ENCODE measurements at places on chromosomes 2 and 18. TPM values are rescaled to one million over a fixed set of nuclear protein-coding genes. Genes with fewer than 3 reads are reported as not detected.

NPHP1 gene
- 0.64 TPM for total RNA-seq

DNA sequence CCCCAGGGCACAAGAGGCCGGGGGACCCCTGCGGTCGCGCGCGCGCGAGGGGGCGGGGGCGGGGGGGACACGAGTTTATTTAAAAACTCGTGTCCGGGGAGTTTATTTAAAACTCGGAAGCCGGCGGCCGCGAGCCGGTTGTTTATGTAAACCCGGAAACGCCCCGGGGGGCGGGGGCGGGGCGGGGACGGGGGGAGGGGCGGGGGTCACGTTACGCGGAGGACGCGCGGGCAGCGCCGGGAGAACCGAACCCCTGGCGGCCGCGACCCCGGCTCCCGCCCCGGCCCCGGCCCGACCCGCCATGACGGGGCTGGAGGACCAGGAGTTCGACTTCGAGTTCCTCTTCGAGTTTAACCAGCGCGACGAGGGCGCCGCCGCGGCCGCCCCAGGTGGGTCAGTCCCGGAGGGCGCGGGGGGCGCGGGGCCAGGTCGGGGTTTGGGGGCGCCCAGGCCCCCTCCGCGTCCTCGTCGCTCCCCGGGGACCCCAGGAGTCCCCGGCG lies 4.4 kb downstream of the NFATC1 start:
- H3K4me1 ChIP-seq: peaks cover 68% of the 10 kb centered on the region
- no peaks in the 10 kb centered on the region for H3K36me3 ChIP-seq

METTL4 gene
- 29.3 TPM for total RNA-seq

DNA sequence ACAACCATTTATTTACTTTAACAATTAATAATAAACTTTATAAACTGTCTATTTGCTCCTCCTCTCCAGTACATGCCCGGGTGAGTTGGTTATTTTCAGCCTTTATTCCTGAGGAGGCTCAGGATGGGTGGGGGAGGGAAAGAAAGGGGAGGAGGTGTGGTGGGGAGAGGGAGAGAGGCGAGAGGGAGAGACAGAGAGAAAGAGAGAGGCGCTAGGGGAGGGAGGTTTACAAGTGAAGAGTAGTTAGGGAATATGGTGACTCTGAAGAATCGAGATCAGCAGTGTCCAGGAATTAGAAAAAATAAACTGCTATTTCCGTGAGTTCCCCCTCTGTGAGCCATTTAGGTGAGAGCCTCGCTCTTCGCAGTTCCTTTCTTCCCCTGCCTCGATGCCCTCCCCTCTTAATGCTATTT lies 138.9 kb downstream of the MEIS1 start:
- no peaks in the 10 kb centered on the region for H3K4me1 ChIP-seq
- H3K4me3 ChIP-seq: no peak overlapping the region
- no peak overlapping the region for H3K27ac ChIP-seq
- H3K36me3 ChIP-seq: no peaks in the 10 kb centered on the region
- DNase-seq: no peak

MOGAT1 gene
- total RNA-seq: not detected

EGR4 gene
- total RNA-seq: not detected

- H3K27me3 ChIP-seq: no peaks in the 10 kb centered on the region
- no peak overlapping the region for H3K27ac ChIP-seq
- no peaks in the 10 kb centered on the region for H3K36me3 ChIP-seq
- no peak overlapping the region for H3K4me3 ChIP-seq
- peaks cover 7% of the 10 kb centered on the region for H3K4me1 ChIP-seq
Observed at GRCh38 chr2:10158681-10159080, 36.1 kb downstream of the RRM2 start.

GRCh38 chr18:37270038-37270665 lies 295.4 kb downstream of the CELF4 start:
- H3K4me1 ChIP-seq: no peaks in the 10 kb centered on the region
- H3K27me3 ChIP-seq: no peaks in the 10 kb centered on the region

MALT1 gene
- 90.4 TPM for total RNA-seq

- no peak overlapping the region for H3K4me3 ChIP-seq
- no peaks in the 10 kb centered on the region for H3K27me3 ChIP-seq
- H3K27ac ChIP-seq: no peak overlapping the region
Observed at GRCh38 chr2:107197594-107198294, 311.8 kb upstream of the ST6GAL2 start.

DNA sequence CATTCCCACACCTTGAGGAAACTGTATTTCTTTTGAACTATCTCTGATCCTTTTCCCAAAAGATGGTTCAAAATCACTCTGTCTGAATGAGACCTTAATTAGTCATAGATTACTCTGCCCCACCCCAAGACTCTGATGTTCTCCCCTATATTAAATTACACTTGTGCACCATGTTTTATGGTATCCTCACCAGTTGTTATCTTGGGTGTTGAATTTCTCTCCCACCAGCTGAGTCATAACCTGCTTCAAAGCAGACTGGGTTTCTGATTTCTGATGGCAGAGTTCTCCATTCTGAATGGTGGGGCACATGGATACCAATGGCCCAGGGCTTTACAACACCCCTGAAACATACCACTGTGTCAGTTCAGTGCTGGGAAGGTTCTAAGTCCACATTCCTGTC lies 15.0 kb downstream of the CDH20 start:
- DNase-seq: no peak
- no peak overlapping the region for H3K27ac ChIP-seq
- H3K4me1 ChIP-seq: no peaks in the 10 kb centered on the region

ZC3H8 gene
- 18.9 TPM for total RNA-seq

DNA sequence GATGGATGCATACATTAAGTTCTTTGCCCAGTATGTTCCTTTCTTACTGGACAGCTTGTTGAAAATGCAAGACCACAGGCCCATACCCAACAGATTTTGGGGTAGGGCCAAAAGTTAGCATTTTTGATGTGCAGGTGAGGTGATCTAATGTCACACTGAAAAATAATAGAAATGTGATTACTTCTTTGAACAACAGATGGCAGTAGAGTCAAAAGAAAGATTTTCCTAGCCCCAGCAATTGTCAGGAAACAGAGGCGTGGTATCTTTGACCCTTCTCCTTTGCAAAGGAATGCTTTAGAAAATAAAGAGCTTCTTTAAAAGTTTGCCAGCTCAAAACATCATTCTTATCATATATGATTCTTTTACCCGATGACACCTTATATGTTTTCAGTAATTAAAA lies 343.6 kb upstream of the SYT4 start:
- no peak overlapping the region for H3K4me3 ChIP-seq
- no peaks in the 10 kb centered on the region for H3K36me3 ChIP-seq
- H3K27ac ChIP-seq: no peak overlapping the region
- DNase-seq: no peak

BCS1L gene
- total RNA-seq: 53.0 TPM

TMBIM1 gene
- total RNA-seq: 140 TPM

GAL3ST2 gene
- 0.39 TPM for total RNA-seq

GRCh38 chr2:62526531-62527381 lies 20.8 kb upstream of the TMEM17 start:
- no peaks in the 10 kb centered on the region for H3K4me1 ChIP-seq
- DNase-seq: no peak
- H3K27me3 ChIP-seq: no peaks in the 10 kb centered on the region
- no peaks in the 10 kb centered on the region for H3K36me3 ChIP-seq
- no peak overlapping the region for H3K4me3 ChIP-seq
- no peak overlapping the region for H3K27ac ChIP-seq

GRCh38 chr2:127574656-127575055 lies 39.2 kb downstream of the MYO7B start:
- H3K27me3 ChIP-seq: no peaks in the 10 kb centered on the region
- DNase-seq: no peak
- H3K4me1 ChIP-seq: no peaks in the 10 kb centered on the region

DNA sequence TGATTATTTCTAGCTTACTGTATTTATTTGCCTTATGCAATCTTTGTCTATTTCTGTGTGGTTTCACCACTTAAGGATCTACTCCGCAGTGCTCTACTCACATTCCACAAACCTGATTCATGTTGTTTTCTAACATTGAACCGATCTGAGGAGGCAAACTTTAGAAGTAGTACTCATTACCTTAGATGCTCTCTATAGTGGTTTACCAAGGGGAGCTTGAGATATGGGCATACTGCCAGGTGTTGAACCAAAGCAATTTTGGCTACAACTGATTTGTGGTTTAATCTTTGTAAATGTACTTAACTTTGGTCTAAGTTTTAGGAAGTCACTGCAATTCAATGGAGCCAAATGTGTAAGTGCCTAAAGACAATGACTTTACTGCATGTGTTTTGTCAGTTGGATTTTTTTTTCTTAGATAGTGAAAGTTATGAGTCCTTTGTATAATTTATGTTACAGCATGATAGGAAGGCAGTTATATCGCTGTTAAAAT lies 50.1 kb downstream of the MAP2 start:
- no peaks in the 10 kb centered on the region for H3K4me1 ChIP-seq
- H3K4me3 ChIP-seq: no peak overlapping the region
- DNase-seq: no peak
- no peaks in the 10 kb centered on the region for H3K36me3 ChIP-seq
- no peaks in the 10 kb centered on the region for H3K27me3 ChIP-seq
- no peak overlapping the region for H3K27ac ChIP-seq

- H3K4me1 ChIP-seq: peaks cover 33% of the 10 kb centered on the region
- no peaks in the 10 kb centered on the region for H3K36me3 ChIP-seq
- no peaks in the 10 kb centered on the region for H3K27me3 ChIP-seq
Observed at GRCh38 chr2:88053296-88053695, 2.3 kb downstream of the KRCC1 start.

DNA sequence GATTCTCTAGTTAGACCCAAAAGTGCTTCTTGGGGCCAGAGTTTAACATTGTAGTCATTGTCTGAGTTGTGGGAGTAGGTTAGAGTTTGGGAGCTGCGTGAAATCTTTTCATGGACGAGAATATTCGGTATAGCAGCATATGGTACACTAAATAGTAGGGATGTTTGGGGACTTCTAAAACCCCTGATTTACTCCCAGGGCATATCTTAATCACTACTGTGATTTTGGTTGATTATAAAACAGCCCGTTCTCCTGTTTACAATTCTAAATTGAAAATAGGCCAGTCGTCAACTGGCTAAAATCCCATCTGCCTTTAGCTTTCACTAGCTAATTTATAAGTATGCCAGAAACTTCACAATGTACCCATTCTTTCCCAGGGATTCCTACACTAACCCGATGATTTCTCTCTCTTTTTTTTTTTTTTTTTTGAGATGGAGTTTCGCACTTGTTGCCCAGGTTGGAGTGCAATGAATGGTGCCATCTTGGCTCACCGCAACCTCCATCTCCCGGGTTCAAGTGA lies 44.3 kb downstream of the MOB4 start:
- H3K27me3 ChIP-seq: no peaks in the 10 kb centered on the region
- no peak overlapping the region for H3K27ac ChIP-seq
- no peaks in the 10 kb centered on the region for H3K36me3 ChIP-seq
- no peaks in the 10 kb centered on the region for H3K4me1 ChIP-seq

- DNase-seq: no peak
- H3K4me3 ChIP-seq: no peak overlapping the region
- H3K4me1 ChIP-seq: no peaks in the 10 kb centered on the region
- no peaks in the 10 kb centered on the region for H3K36me3 ChIP-seq
Observed at GRCh38 chr2:173239644-173240043, 115.0 kb upstream of the CDCA7 start.

GRCh38 chr2:196891136-196891535 lies 35.4 kb downstream of the PGAP1 start:
- H3K27ac ChIP-seq: no peak overlapping the region
- H3K36me3 ChIP-seq: no peaks in the 10 kb centered on the region
- no peak for DNase-seq
- H3K27me3 ChIP-seq: no peaks in the 10 kb centered on the region
- no peak overlapping the region for H3K4me3 ChIP-seq

- DNase-seq: no peak
- H3K27me3 ChIP-seq: no peaks in the 10 kb centered on the region
- H3K36me3 ChIP-seq: no peaks in the 10 kb centered on the region
Observed at GRCh38 chr18:70299393-70299792, 10.5 kb downstream of the SOCS6 start.

TRABD2A gene
- total RNA-seq: 83.3 TPM

NCKAP5 gene
- not detected for total RNA-seq

TXNDC2 gene
- total RNA-seq: not detected

RSAD2 gene
- total RNA-seq: 3.8 TPM

DNA sequence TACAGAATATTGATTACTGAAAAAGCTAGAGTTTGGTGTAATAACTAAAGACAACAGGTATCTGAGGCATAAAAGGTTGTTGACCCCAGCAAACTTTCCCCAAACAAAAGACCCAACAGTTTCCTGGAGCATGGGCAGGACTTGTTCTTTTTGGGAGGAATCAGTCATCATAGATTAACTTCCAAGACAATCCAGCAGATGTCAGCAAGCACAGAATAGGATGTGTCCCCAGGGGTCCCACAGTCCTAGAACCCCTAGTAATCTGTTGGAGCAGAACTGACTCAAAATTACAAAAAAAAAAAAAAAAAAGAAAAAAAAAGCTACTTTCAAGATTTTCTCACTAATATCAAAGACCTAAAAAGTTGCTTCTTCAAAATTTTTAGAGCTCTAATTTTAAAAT lies 564.7 kb upstream of the SLC39A10 start:
- H3K4me3 ChIP-seq: no peak overlapping the region
- H3K36me3 ChIP-seq: no peaks in the 10 kb centered on the region
- H3K27me3 ChIP-seq: no peaks in the 10 kb centered on the region

SAG gene
- not detected for total RNA-seq

NETO1 gene
- total RNA-seq: not detected

Data from CD4-positive, alpha-beta memory T cell (primary cell).